ENCODE measurements at places on chromosomes 2 and 18. TPM values are rescaled to one million over a fixed set of nuclear protein-coding genes. Genes with fewer than 3 reads are reported as not detected.

GRCh38 chr18:62781893-62782292 is 66.6 kb downstream of the PHLPP1 start:
- DNase-seq: no peak

GRCh38 chr18:26307161-26307773 is 81.0 kb downstream of the TAF4B start:
- no peak for DNase-seq

DNA sequence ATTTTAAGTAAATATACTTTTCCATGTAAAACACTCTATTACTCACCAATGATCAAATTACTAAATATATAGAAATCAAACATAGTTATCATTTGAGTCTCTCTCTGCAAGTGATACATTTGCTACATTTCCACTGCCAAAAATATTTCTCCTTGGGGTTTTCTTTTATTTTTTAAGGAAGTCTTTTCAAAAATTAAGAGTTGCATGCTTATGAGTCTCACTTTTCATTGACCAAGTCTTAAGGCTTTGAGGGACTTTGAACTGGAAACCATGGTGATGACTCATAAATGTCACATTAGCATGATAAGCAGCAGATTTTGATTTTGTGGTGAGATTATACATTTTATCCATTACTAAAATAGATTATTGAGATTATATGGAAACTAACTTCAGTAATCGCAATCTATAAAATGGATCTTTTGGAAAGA is 152.9 kb downstream of the FAM124B start:
- no peak for DNase-seq

DNA sequence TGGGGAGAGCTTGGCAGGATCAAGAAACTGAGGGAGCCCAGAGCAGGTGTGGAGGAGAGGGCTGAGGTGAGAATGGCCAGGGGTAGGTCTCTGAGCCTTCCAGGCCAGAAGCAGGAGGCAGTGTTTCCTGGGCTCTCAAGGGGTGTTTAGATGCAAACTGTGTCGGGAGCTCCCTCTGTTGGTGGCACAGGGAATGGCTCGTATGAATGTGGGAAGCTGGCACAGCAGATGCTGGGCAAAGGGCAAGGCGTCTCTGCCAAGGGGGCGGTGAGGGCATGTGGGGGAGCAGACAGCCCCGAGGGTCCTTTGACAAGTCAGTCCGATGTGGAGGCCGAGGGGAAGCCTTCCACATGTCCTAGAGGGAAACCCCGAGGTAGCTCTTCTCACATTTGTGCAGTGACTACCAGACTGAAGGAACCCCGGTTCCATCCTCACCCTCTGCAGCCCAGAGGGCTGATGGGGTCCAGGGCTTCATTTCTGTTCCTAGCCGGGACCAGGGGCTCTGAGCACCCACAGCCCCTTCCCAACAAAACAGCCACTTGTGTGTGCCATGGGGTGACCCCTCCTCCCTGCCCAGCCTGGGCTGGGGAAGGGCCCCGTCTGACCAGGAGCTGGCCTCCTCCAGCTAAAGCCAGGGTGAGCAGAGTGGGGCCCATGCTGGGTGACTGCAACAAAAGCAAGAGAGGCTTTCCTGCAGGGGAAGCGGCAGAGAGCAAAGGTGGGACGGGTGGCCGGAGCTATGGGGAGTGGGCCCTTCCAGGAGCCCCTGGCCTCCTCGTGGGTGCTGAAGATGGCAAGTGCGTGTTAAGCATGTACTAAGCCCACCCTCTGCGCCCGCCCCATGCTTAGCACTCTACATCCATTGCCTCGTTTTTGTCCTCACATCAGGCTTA is 103.4 kb downstream of the SEPTIN10 start:
- DNase-seq: peak; percentile 77

GRCh38 chr2:19677215-19677777 is 224.5 kb downstream of the TTC32 start:
- no peak for DNase-seq

DNA sequence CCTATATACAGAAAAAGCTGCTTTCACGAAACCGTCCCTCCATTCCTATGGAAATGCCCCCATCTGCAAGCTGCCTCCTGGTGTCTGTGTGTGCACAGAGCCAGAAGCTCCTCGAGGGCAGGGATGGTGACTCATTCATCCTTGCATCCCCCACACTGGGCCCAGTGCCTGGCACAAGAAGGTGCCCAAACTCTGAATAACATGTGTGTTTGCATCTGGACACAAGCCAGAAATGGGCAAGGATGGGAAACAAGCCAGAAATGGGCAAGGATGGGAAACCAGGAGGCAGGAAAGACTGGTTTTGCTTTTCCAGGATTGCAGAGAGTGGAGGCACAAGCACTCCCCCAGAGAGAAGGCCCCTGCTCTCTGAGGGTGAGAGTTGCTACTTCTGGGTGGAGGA is 313.9 kb downstream of the CELF4 start:
- DNase-seq: no peak

GRCh38 chr2:56334622-56335021 is 150.8 kb downstream of the CCDC85A start:
- DNase-seq: no peak

DNA sequence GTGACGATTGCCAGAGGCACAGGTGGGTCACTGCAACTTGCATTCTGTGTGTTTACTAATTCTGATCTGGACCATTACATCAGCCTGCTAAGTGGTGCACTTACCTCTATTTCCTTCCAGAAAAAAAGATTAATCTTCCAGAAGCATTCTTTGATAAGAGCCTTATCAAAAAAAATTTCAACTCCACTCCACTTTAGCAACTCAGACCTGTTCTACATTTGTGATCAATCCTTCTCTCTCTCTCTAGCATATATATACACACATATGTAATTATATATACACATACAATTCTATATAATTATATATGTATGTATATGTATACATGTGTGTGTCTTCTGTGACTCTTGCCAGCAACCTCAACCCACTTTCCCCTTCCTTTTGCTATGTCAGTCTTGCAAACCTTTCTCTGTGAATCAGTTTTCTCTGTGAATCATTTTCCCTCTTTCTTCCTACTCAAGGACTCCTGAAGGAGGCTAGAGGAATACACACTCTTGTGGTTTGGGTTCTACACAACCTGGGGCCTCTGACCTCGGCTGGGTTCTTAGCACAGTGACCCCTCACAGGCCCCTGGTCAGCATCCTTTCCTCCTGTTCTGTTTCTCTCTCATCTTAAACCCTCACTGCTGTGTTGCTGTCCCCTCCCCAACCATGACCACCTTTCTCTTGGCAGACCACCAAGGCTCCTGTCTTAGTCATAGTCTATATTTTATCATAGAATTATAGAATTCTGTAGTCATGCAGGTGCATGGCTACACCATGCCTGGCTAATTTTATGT is 130.4 kb upstream of the PELI1 start:
- DNase-seq: no peak

GRCh38 chr2:12062053-12062395 is 315.6 kb downstream of the LPIN1 start:
- DNase-seq: no peak

GRCh38 chr2:198991431-198991830 is 466.3 kb downstream of the SATB2 start:
- no peak for DNase-seq

- DNase-seq: peak; percentile 90
Measured at GRCh38 chr2:33476131-33476792, at the start of gene RASGRP3. RASGRP3 (plus strand) TSS chr2:33476649; CDS start chr2:33515137, 38,488 bp downstream.

DNA sequence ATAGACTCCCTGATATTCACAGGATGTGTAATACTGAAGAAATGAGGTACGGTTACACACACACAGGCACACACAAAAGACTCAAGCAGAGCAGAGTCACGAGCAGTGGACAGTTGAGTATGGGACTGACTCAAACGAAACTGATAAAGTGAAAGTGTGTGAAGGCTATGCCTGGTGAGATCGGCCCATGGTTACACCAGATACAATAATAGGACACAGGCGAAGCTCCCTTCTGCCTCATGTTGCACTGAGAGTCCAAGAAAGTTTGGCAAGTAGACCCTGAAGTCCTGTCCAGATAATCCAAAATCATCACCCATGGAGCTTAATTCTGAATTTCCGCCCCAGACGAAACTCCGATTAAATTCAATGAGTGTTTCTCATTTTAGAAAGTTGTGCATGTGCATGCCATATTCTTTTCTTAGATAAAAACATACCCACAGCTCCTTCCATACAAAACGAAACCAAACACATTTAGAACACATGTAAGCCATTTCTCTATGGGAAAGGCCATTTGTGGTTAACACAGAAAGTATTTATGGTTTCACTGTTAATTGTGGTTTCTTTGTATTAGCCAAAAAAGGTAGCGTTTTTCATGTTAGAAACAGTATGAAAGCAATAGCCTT is 567.6 kb downstream of the PLCL1 start:
- DNase-seq: no peak

- DNase-seq: no peak
Measured at GRCh38 chr2:149028377-149028776, 10.1 kb upstream of the LYPD6B start.

- DNase-seq: no peak
Measured at GRCh38 chr2:210480079-210480478, 3.5 kb upstream of the LANCL1 start.

Gene CERKL
- total RNA-seq: not detected

Gene COL4A3
- 5.5 TPM for total RNA-seq

Gene FHL2
- total RNA-seq: 1,619 TPM

Gene TMEM178A
- total RNA-seq: 3.0 TPM

Gene SPATA3
- total RNA-seq: not detected

Measured in Right ventricle myocardium inferior (tissue), 1 donor.